ENCODE measurements at places on chromosomes 6 and 20. TPM values are rescaled to one million over a fixed set of nuclear protein-coding genes. Genes with fewer than 3 reads are reported as not detected.

Gene ECT2L
- 0.43 TPM for polyA plus RNA-seq

Gene IPCEF1
- 6.5 TPM for polyA plus RNA-seq

Gene RHAG
- polyA plus RNA-seq: 0.39 TPM

Gene GJA10
- polyA plus RNA-seq: not detected

Gene OR2B6
- polyA plus RNA-seq: 0.87 TPM

Measured in thymus (tissue), 14 donors.